ENCODE measurements at places on chromosomes 2 and 18. TPM values are rescaled to one million over a fixed set of nuclear protein-coding genes. Genes with fewer than 3 reads are reported as not detected.

DNA sequence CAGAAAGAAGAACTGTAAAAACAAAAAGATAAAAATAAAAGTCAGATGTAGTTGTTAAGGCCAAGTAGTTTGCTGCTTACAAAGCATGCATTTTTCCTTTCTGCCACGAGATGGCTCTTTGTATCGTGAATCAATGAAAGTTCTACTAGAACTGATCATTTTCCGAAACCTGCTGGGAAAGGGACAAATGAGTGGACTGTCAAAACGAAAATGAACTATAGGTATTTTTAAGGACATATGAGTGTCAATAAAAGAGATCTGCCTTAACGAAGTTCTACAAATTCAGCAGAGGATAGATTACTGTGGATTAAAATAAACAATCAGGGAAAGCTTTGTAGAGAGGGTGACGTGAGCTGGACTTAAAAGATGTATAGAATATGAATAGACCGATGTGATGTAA, 15.0 kb upstream of the ELOA2 start:
- no peak for DNase-seq

DNA sequence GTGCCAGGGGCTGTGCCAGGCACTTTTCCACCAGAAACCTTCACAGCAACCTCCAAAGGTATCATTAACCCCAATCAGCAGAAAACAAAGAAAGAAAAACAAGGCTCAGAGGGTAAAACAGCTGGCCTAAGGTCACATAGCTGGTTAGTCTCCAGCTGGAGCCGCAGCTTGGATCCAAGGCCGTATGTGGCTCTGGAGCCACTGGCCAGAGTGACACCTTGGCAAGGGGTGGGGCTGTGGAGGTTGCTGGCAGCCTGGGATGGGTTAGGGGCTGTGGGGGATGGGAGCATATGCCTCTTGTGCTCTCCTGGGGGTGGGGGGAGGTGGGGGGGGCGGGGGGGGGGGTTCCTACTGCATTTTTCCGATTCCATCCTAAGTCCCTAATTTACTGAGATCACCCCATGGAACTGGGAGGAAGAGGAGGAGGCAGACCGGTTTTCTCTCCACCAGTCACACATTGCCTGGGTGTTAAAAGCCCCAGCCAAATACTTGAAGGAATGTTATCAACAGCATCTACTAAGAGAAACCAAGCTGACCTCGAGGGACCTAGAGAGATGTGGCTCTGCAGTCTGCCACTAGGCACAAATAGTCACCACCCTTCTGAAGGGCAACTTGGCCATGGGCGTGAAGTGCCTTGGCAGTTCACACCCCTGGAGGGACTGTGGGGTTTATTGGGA, 8.0 kb downstream of the HAAO start:
- no peak for DNase-seq

DNA sequence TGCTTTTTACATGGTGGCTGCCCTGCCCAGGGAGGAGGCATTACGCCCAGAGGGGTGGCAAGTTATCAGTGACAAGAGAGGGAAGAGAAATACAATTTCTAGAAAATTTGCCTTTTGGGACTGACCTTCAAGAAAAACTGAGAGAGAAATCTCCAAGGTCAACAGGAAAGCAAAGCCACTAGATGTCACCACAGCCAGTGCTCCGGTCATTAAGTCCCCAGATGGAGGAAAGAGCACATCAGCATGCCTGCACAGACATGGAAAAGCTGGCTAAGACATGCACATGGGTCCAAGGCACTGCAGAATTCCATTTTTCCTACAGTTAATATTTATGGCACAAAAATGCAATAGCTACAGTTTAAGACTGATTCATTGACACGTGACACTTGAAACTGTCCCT, 21.0 kb downstream of the FHL2 start:
- DNase-seq: no peak

- DNase-seq: no peak
These were observed 148.2 kb downstream of the BABAM2 start for GRCh38 chr2:28038722-28039121.

DNA sequence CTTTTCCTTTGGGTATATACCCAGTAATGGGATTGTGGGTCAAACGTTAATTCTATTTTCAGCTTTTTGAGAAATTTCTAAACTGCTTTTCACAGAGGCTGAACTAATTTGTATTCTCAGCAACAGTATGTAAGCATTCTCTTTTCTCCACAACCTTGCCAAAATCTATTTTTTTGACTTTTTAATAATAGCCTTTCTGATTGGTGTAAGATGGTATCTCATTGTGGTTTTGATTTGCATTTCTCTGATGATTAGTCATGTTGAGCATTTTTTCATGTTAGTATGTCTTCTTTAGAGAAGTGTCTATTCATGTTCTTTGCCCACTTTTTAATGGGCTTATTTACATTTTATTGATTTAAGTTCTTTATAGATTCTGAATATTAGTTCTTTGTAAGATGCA, 145.5 kb downstream of the TRABD2A start:
- DNase-seq: no peak

BOLA3 gene
- 69.5 TPM for total RNA-seq

LBX2 gene
- total RNA-seq: 0.51 TPM

DCDC2C gene
- total RNA-seq: not detected

HEATR5B gene
- 16.8 TPM for total RNA-seq
